Vagina (tissue), 2 donors: ENCODE measurements at places on chromosomes 11 and 22.

GRCh38 chr22:28791841-28792490, 8.4 kb downstream of the XBP1 start:
- no peak for DNase-seq

- DNase-seq, result no peak
Observed at GRCh38 chr11:64996710-64997380, at the start of gene BATF2. Gene BATF2 (minus strand): TSS chr11:64996971. CDS start chr11:64996914, 57 bp downstream.

DNA sequence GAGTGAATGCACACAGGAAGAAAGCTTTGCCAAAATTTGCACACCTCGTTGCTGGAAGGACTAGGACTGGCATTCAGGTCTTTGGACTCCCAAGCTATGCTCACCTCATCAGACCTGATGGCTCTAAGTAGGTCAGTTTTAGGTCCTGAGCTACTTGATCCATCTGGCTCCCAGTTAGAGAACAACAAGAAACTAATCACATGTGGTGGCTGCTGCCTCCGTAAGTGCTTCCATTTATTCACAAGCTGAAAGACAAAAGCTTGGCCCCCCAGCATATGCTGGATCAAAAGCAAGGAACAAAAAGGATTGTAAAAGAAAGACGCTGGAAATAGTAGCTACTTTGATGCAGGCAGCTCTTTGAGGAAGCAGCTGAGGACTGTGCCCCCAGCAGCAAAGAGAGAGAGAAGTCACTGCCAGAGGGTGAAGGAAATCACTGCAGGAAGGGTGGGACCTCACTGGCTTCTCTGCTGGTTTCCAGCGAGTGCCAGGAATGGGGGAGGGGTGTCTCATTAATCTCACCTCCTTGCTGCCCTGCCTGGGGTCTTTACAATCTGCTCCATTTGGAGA, 268.9 kb downstream of the KIRREL3 start:
- DNase-seq, result no peak

DNA sequence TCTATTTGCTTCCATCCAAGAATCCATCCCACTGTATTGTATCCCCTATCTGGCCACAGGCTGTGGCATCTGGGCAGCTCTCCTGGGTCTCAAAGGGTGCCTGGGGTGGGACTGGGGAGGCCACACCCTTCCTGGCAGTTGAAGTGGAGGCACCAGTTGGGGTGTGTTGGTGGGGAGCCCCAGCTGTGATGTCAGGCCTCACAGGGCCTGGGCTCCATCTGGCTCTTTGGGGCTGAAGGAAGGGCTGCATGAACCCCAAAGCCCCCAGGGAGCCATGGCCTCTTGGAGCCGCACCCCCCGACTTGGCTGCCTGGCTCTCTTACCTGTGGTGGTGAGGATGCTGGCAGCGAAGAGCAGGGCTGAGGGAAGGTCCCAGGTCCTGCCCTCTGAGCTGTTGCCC, 469 bp downstream of the KCNK7 start:
- DNase-seq, result no peak

- DNase-seq, result no peak
Observed at GRCh38 chr11:75595429-75595828, 33.4 kb downstream of the SERPINH1 start.

GRCh38 chr11:64060861-64061444, 25.2 kb downstream of the FLRT1 start:
- DNase-seq, result no peak

DNA sequence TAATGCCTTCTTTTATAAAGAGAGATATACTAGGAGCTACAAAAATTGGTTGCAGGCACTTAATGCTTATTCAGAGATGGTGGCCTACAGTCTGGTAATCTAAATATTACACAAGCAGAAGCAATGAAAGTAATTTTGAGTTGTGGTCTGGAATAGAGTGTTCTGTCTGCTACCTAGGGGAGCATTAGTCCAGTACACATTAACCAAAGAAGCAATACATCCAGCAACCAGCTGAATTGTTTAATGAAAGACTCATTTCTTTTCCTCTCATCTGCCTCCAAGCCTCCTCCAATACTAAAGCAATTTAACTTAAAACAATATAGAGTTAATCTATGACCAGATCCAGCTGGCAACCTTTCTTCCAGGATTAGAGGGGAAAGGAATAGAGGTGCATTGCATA, 877.1 kb upstream of the CNTN5 start:
- DNase-seq, result no peak

- DNase-seq, result no peak
Observed at GRCh38 chr11:35388061-35388460, 31.3 kb downstream of the SLC1A2 start.

- DNase-seq, result no peak
Observed at GRCh38 chr11:110513846-110514437, 84.2 kb downstream of the FDX1 start.

GRCh38 chr22:40817737-40818136, 1.4 kb downstream of the SLC25A17 start:
- no peak for DNase-seq

- no peak for DNase-seq
Observed at GRCh38 chr11:93645938-93646337, 15.5 kb upstream of the CEP295 start.

DNA sequence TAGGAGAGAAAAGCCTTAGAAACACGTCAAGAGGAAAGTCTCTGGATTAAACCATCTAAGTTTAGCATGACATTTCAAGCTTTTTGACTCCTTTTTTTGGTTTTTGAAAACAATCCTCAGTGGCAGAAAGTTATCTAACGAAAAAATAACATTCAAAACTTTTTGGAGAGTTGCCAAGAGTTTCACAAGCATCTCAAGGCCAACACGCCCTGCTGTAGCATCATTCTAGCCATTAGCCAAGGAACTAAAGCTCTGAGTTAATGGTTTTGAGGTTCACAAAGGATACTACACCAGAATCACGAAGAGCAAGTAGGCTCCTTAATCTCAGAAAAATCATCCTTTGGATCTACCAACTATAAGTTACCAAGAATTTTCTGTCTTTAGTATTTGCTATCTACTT, 94.8 kb downstream of the PICALM start:
- DNase-seq, result no peak

DNA sequence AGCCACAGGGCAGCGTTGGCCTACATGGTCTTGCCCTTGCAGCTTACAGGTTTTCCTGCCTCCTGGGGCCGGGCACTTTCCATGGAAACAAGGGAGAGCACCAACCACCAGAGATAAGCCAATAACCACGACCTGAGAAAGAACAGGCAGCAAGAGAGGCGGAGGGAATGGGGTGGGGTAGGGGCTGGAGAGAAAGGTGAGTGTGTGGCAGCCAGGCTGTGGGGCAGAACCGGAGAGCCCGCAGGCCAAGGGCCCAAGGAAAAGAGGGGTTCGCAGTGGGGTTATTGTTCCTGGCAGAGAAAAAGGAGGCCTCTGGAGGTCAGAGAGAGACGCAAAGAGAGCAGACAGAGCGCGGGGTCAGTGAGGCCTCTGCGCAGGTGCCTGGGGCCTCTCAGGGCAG, 33.2 kb downstream of the LRRC74B start:
- DNase-seq, result no peak

GRCh38 chr11:113926273-113927197, 21.9 kb downstream of the HTR3B start:
- DNase-seq, result no peak

DNA sequence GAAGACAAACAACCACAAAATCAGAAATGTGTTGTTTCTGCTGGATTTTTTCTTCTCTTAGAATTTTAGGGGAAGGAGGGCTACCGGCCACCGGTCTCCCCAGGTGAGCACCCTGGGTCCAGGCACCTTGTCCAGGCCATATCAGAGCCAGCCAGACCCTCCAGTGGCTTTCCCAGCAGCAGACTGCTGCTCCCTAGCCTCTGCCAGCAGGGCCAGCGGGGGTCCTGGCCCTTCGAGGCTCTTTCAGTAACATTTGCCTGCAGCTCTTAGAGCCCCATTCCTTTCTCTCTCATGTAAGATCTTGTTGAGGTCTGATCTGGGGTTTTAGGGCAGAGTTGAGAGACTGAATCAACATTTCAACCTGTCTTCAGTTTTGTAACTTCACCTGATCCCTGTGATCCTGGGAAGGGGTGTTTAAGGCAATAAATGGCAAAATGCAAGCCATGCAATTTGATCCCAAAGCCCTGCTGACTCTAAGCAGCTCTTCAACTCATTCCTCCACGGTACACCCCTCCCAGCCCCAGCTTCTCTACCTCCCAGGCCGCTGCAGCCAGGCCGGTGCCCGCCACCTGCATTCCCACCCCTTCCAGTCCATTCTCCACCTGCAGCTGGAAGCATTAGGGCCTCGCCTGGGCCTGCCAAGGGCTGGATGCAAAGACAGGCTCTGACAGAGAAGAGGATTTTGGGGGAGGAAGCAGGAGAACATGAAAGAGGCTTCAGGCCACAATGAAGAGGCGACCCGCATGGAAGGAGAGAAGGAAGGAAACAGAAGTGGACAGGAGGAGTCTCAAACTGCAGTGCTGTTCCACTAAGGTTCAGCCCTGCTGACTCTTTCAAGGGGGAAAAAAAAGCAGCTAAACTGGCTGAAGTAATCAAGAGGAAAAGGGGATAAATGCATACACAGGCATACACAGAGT, 113.0 kb upstream of the FGF3 start:
- DNase-seq, result no peak

DNA sequence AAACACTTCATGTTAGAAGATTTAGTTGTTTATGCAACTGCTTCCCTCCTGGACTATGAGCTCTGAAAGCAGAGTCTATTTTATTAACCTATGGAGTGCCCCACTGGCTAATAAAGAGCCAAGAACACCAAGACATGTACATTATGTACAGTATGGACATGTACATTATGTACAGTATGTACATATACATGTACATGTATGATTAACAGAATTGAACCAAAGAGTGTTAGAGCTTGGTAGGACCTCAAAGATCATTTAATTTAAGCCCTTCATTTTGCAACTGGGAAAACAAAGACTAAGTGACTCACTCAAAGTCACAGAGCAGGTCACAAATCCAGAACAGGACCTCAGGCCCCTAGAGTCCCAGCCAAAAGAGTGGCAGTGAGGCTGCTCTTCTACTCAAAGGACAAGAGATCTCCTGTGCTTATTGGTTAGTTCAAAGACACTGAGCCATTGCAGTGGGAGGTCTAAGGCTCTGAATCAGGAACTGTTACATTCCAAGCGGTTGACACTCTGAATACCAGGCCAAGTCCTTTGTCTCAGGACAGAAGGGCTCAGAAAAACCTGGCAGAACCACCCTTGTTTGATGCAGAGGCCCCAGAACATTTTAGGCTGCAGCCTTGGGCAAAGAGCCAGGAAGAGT, 103.8 kb downstream of the FAM168A start:
- DNase-seq, result no peak

DNA sequence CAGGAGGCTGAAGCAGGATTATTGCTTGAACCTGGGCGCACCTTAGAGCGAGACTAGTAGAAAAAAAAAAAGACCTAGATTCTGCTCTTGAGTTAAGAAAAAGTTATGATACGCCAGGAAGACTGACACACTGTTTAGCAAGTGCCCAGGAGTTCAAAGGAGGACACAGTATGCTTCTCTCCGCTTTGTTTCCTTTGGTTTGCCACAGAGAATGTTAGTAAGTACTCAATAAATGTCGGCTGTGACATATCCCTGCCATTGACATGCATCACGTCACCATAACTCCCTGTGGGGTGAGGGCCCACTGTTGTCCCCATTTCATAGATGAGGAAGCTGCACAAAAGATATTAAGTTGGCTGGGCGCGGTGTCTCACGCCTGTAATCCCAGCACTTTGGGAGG, 7.1 kb downstream of the SPTBN2 start:
- no peak for DNase-seq

DNA sequence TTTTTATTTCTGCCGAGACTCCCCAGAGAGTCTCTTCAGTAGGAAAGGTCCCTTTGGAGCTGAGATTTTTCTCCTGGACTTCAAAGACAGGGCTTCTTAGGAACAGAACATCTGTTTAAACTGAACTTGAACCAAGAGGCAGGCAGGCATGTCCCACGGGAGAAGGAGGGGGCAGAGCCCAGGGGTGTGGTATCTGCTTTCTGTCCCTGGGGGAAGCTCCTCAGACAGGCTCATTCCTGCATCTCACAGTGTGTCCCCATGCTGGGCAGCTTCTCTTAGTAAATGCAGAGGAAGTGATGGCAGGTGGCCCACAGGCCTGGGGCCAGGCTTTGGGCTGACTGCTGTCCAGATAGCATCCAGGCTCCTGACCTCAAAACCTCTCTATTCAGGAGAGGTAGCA, 47.3 kb downstream of the TSPAN18 start:
- DNase-seq, result no peak

GRCh38 chr22:35766654-35767580, 49.2 kb downstream of the APOL5 start:
- DNase-seq, result no peak

DNA sequence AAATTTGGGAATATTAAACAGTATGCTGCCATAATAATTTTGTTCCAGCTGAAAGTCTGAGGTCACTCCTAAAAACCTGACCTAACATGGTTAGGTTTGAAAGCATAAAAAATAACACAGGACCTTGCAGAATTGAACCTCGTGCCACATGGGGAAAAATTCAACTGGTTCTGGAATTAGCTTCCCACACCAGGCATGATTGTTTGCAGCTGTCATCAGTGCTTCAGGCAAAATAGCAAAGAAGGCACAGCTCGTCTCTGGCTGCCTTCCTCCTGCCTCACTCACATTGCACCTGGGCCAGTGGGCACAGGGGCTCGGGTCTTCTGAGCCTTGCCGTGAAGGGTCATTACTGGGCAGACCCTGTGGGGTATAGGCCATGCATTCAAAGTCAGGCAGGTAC, 153.8 kb upstream of the ARHGAP20 start:
- DNase-seq, result no peak

GRCh38 chr22:31947296-31947695, 3.0 kb downstream of the YWHAH start:
- DNase-seq, result no peak

GRCh38 chr11:60334005-60334620, 7.1 kb downstream of the MS4A6E start:
- DNase-seq, result no peak

DNA sequence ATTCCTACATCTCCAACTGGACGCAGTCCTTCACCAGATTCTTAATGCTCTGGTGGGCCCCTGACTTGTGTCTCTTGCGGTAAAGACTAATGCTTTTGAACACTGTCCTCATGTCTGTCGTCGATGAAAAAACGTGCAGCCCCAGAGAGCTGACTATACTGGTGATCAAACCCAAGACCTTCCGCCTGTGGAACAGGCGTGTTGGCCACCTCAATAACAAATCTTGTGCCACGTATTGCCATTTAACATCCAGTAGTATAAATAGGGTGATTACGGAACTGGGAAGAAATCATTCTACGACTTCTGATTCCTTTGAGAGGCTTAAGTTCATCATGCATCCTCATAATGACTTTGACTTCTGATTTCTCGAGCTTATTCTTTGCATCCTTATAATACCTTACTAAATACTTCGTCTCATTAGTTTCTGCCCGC, 45.6 kb downstream of the OR4D9 start:
- DNase-seq, result no peak

DNA sequence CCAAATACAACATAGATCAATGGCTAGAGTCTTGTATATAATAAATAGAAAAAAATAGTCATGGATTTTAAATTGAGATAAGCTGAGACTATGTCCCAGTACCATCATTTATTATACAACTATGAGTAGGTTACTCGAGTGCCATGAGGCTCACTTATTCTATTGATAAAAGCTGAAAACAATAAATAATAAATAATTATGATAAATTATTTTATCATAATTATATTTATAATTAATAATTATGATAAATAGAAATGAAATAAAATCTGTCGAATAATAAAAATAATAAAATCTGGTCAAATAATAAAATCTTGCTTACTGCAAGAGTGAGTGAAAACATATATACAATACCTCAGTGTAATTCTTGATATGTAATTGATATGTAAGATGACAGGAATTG, 801.4 kb downstream of the FAM181B start:
- DNase-seq, result no peak
